ENCODE measurements at places on chromosomes 4 and X.

DNA sequence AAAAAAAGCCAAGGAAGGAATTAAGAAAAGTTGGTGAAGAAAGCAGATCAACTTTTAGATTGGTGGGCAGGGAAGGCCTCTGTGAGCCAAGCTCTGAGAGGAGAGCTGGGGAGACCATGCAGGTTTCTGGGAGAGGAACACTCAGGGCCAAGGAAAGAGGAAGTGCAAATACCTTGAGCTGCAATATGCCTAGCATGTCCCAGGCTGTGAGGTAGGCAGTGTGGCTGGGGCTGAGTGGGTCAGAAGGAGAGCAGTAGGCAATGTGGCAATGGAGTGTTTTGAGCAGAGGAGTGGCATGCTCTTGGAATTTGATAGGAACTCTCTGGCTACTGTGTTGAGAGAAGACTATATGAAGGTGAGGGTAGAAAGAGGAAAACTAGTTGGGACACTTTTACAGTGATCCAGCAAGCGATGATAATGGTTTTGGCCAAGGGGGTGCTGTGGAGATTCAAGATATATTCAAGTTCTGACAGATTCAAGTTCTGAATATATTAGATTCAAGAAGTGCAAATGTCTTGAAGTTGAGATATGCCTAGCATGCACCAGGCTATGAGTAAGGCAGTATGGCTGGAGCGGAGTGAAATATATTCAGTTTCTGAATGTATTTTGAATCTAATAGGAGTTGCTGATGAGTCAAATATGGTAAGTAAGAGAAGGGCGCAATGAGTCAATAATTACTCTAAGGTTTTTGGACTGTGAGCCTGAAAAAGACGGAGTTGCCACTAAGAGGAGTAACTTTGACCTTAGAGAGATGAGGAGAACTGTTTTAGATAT lies 172.5 kb downstream of the CAMK2D start:
- DNase-seq, result no peak

DNA sequence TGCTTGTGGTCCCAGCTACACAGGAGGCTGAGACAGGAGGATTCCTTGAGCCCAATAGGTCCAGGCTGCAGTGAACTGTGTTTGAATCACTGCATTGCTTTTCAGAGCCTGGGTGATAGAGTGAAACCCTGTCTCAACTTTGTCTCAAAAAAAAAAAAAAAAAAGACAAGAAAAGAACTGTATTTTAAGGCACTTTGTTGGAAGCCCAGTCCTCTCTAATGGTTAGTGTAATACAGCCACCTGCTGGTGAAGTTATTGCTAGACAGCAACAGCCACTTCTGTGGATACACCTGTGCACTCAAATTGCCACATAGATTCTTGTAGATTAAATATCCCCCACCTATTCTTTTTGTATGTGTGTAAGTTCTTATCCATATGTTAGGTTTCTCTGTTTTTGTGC lies 10.1 kb upstream of the FGG start:
- peak; percentile 18 for DNase-seq

- peak; percentile 14 for DNase-seq
Observed at GRCh38 chr4:168917138-168917779, 92.8 kb downstream of the CBR4 start.

DNA sequence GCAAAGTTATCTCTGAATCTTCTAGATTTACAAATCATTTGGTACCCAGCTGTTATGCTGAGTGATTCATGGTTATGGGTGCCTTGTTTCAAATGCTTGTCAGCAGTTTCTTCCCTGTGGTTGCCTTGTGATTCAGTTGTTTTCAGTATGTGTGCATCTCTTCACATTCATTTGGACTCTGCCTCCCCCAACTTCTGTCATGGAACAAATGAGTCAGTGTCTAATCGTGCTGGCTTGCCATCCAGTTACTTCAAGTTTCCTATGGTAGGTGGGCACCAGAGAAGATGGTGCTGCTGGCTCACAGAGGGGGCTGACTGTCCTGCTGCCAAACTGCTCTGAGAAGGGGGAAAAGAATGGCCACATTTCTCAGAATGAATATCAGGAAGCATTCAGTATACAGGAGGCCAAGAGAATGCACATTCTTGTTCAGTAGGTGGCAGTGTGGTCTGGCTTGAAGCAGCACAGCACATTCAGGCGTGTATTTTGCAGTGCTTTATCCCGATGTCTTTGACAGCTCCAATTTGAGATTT lies 260.9 kb downstream of the GLUD2 start:
- DNase-seq, result no peak

DNA sequence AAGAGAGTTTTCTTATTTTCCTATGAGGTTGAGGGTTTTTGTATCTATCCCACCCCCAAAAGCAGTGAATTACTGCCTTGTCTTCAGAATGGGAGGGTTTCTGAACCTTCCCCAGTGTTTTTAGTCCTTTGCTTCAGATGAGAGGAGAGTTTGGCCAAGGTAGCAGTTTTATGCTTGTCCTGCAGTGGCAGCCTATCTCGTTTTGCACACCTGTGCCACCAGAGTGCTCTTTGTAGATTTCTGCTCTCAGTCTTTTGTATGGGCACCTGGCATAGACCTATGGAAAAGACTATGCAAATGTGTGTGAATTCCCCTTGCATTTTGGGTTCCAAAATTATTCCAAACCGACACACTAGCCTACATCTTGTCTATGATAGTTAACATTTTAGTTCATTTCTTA lies 5.8 kb downstream of the TBC1D19 start:
- no peak for DNase-seq

DNA sequence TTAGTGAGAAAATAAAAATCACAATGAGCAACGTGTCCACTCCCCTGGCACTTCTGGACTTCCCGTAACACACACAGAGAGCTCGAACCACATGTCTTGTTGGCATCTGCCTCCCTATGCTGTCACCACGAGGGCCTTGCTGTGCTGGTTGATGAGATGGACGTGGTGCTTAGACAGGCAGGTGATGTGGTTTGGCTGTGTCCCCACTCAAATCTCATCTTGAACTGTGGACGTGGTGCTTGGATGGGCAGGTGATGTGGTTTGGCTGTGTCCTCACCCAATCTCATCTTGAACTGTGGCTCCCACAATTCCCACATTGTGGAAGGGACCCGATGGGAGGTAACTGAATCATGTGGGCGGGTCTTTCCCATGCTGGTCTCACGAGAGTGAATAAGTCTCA lies 40.0 kb downstream of the FGFRL1 start:
- DNase-seq, result no peak

DNA sequence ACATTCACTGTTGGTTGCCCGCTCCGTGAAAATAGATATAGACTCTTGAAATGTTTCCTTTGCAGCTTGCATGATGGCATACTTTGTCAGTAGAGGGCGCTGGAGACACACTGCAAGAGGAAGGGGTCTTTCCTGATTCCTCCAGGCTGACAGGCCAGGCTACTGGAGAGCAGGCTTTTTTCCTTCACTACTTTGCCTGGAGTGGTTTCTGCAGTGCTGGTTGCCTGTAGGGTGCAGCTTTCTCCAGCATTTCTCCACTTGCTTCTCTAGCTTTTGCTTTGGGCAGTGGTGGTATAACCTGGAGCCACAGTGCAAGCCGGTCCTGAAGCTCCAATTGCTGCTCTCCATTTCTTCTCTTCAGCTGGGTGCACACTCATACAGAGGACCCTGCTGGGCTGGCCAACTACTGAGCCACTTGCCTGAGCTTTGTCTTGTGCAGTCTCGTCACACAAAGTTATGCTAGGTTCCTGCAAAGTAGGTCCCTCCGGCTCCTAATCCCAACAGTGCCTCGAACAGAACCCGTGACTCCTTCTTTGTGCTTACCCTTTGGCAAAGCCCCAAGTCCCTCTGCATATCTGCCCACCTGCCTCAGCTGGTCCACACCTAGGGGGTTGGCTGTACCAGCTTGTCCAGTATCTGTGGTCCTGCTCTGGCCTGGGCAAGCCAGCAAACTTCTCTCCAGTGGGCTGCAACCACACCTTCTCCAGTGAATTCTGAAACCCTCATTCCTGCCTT lies 46.3 kb downstream of the RASSF6 start:
- peak; percentile 47 for DNase-seq

- no peak for DNase-seq
Observed at GRCh38 chr4:137363496-137363895, 168.8 kb downstream of the PCDH18 start.

- DNase-seq, result no peak
Observed at GRCh38 chr4:15894393-15894792, 44.1 kb downstream of the FGFBP1 start.

GRCh38 chr4:76001700-76002099 lies 5.6 kb downstream of the CXCL9 start:
- DNase-seq, result no peak

GRCh38 chr4:95929448-95930064 lies 89.7 kb downstream of the PDHA2 start:
- DNase-seq, result no peak

DNA sequence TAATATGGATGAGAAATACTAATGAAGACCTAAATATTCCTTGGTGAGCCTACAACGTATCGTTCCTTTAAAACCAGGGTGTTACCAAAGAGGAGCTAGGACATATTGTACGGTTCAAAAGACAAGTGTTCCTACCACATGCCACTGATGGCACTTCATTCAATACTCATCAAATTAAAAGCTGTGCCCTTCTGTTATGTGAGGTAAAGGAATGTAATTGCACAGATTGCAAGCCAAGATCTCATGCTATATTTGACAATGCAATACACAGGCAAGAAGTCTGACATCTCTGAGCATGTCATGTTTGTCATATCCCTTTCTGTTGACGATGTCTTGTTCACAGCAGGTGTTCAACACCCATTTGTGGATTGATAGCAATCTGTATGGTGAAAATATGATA lies 6.9 kb downstream of the FGF13 start:
- no peak for DNase-seq

DNA sequence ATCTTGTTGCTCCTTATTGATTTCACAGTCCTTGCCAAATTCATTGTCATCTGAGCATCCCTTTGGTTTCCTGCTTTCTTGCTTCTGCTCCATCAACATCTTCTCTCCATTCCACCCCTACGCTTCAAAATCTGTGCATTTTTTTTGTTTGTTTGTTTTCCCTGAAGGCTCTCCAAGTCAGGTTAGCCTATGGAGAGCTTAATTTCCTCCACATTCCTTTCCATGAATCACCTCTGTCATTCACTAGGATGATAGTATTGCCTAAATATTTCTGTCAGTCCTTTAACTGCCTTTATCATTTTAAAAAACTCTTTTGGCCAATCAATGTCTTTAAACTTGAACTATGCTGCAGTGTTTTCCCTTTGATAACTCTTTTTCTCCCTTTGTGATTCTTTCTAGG lies 67.7 kb downstream of the PPARGC1A start:
- DNase-seq, result no peak

DNA sequence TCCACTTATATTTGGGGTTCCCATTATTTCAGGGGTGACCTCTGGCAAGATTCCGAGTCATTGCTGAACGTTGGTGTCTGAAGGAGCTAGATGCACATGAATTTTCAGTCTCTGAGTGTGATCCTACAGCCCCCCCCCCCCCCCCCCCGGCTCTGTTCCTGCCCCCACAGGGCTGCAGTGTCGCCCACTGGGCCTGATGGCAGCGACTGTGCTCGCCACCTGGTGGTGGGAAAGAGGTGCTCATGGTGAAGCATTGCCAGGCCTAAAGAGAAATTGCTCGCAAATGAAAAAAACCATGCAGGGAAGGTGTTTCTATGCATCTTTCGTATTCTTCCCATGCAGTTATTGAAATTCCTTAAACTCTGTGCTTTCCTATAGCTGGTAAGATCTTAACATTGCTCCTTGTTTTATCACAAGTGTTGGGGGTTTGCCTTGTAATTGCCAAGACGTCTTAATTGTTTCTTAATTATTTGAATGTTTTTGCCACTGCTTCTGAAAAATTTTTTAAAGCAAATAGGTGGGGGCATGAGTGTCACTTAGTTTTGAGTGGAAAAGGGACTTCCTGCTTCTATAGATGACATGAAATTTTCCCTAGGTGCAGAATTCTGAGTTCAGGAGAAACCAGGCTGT lies 63.2 kb downstream of the CLDN22 start:
- DNase-seq, result peak; percentile 19

- no peak for DNase-seq
Observed at GRCh38 chr4:80266902-80267380, 477 bp downstream of the FGF5 start.

GRCh38 chr4:41181037-41181436 lies 33.3 kb downstream of the APBB2 start:
- DNase-seq, result no peak

GRCh38 chr4:113625902-113626301 lies 135.6 kb downstream of the CAMK2D start:
- DNase-seq, result no peak

- no peak for DNase-seq
Observed at GRCh38 chr4:70706044-70706461, 15.7 kb upstream of the RUFY3 start.

GRCh38 chr4:84527391-84527790 lies 28.3 kb upstream of the NKX6-1 start:
- DNase-seq, result no peak

- no peak for DNase-seq
Observed at GRCh38 chr4:1572521-1572920, 111.6 kb downstream of the FAM53A start.

GRCh38 chr4:83413676-83414075 lies 41.9 kb downstream of the HELQ start:
- DNase-seq, result no peak

DNA sequence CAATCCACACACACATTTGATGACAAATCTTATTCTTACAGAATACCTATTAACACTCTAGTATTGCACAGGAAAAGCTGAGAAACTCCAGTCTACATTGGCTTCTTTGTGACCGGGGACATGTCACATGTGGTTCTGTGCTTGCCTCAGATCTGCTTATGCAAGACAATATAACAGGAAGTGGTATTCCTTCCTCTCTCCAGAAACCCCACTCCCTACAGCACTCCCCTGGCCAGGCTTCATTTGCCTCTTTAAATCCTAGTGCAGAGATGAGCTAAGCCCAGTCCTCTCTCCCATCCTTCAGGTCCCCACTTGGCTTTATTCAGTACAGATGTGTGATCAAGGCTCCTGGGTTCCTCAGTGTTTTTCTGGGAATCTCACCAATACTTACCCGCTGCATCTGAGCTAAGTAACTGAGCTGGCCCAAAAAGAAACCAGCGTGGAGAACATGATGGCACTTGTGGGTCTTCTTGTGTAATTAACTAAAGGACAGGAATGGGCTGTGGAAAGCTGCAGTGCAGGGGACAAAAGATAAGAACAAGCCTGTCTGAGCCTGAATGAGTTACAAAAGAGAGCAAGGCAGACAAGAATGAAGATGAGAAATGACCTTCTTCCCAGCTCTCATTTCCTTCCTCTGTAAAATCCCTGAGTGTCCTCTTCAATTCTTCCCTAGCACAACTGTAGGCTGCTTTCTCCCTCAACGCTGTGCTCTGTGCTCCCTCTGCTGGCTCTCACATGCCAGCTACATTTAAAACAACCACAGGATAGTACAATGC lies 105.6 kb downstream of the HNRNPD start:
- DNase-seq, result peak; percentile 29

GRCh38 chr4:148327683-148328082 lies 114.5 kb downstream of the NR3C2 start:
- DNase-seq, result no peak

GRCh38 chr4:5563856-5564255 lies 144.5 kb downstream of the EVC2 start:
- no peak for DNase-seq

DNA sequence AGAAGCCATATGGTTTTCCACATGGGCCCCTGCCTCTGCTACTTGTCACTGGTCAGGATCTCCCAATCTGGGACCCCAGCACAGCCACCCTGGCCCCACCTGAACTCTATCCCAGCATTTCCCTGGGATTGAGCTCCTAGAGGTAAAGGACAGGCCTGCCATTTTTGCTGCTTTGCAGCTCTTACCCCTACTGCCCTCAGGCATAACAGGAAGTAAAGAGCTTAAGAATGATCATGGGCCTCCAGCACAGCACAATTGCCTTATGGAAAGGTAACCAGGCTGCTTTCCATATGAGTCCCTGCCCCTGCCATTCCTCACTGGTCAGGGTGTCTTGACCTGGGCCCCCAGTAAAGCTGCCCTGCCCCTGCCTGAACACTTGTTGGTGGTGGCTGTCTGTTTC lies 254.9 kb upstream of the ZCCHC13 start:
- DNase-seq, result no peak
